Dermis microvascular lymphatic vessel endothelial cell (primary cell): ENCODE measurements at places on chromosomes 12 and 14. TPM values are rescaled to one million over a fixed set of nuclear protein-coding genes. Genes with fewer than 3 reads are reported as not detected.

DNAI7 gene
- under 0.01 TPM in 1 of 2 replicates, not detected in the other for total RNA-seq

CFAP251 gene
- 2.3 and 4.2 TPM in 2 replicates for total RNA-seq

KCNC2 gene
- total RNA-seq = not detected in 2 replicates

VRTN gene
- not detected in 2 replicates for total RNA-seq

SLC17A8 gene
- not detected in 2 replicates for total RNA-seq

C12orf50 gene
- total RNA-seq = under 0.01 TPM in 1 of 2 replicates, not detected in the other

LRRK2 gene
- total RNA-seq = 0.13 and 0.26 TPM in 2 replicates

TEX52 gene
- total RNA-seq = not detected in 2 replicates

TOMM20L gene
- total RNA-seq = not detected in 2 replicates
